Hepatic stellate cell (primary cell): ENCODE measurements at places on chromosomes 5 and 9.

- DNase-seq: no peak
Observed at GRCh38 chr9:94076557-94076956, 7.7 kb upstream of the PTPDC1 start.

- DNase-seq: peak; percentile 28
Observed at GRCh38 chr9:94772639-94773303, 46.3 kb downstream of the AOPEP start.

DNA sequence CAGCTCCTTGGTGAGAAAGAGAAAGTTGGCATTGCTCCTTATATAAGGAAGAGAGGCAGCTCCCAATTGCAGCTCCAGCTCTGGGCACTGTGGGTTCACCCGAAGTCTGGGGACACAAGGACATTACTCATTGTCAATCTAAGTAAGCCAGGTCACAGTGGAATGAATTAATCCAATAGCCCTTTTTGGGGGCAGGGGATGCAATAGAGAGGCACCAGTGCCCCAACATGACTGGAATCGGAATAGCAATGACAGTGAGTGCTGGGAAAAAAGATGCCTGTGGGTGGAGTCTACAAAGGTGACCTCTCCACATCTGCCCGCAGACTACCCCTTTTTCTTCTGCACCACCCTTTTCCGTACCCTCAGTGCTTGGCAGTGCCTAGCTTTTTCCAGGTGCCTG, 11.1 kb upstream of the NEUROG1 start:
- no peak for DNase-seq

DNA sequence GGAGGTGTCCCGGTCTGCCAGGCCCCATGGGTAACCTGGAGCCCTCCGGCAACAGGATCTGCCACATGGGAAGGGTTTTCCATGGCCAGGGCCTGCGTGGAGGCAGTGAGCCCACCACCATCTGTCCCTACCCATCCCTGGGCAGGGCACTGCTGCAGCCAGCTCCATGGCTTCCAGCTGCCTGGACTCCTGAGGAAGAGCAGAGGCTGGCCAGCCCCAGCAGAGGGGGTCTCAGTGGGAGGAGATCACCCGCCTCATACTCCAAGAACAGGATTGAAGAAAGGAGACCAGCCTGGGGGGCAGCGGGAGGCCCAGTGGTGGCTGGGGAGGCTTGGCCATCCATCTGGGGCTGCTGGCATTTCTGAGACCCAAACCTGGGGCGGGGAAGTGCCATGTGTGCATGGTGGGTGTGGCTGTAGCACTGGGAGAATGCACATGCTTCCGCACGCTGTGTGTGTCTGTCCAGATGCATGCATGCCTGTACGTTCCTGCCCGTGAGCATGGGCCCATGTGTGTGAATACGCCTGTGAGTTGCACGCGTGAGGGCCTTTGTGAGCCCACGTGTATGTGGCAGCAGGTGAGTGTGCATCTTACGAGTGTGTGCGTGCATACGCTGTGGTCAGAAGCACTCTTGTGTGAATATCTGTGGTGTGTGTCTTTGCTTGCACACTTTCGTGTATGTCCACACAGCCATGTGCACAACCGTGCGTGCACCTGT, 78.5 kb downstream of the LMX1B start:
- DNase-seq: no peak

GRCh38 chr9:7780261-7780988, 19.2 kb downstream of the DMAC1 start:
- DNase-seq: no peak

DNA sequence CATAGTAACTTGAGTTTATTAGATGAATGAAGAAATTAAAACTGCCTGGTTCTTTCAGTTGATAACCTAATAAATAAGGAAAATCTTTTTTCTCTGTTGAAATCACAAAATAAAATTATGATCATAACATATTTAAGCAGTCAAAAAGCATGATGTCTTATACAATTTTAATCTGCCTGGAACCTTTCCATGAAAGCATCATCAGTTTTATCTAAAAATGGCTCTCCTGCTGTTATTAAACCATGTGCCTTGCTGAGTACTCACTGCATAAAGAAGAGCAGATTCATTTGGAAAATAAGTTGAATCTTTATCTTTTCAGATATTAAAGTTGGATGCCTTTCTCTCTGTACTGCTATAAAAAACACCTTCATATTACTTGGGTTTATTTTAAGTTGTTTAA, 148.8 kb downstream of the SLC24A2 start:
- no peak for DNase-seq

DNA sequence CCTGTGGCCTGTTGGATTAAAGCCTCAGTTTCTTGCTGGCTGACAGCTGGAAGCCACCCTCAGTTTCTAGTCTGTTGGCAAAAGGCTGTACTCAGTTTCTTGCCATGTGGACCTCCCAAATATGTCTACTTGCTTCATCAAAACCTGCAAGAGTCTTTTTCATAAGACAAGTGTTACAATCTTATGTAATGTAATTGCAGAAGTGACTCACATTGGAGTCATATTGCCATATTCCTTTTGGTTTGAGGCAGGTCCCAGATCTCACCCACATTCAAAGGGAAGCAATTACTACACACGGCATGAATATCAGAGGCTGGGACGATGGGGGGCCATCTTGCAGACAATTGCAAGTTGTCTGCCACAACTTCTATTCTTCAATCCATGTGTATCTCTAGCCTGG, 286.7 kb upstream of the IL12B start:
- DNase-seq: no peak

DNA sequence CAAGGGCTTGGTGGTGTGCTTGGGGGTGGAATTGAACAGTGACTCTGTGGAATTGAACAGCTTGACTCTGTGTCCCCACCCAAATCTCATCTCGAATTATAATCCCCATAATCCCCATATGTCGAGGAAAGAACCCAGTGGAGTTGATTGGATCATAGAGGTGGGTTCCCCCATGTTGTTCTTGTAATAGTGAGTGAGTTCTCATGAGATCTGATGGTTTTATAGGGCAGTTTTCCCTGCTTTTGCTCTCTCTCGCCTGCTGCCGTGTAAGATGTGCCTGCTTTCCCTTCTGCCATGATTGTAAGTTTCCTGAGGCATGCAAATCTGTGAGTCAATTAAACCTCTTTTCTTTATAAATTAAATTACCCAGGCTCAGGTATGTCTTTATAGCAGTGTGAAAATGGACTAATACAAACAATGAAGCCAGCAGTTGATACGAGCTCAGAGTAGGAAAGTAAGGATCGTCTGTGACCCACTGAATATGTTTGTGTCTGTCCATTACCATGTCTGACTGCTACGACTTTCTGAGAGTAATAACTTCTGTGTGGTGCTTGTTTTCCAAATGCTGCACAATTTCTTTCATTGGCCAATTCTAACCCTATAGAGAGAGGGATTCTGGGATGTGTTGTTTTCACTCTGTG, 17.9 kb upstream of the RICTOR start:
- DNase-seq: no peak

DNA sequence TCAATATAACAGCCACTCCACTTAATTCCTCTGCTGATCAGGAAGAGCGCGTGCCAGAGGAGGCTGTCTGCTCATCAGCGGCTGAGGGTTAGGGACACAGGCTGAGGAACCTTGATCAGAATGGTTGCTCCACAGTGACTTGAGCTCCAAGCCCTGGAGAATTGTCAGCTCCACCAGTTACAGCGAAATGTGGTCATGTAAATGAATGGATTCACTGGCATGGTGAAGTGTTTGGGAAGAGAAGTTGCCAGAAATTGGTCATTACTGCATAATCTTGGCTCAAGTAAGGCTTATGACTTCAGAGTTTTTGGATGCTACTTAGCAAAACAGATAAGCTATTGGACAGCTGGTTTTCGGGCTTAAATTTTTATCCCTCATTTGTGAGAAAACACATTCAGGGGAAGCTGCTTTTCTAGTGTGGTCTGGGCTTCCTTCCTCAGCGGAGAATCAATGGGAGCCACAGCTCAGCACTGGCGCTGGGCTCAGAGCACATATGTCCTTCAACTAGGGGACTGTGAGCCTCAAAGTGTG, 65.0 kb downstream of the PRRT1B start:
- DNase-seq: no peak

- DNase-seq: no peak
Observed at GRCh38 chr5:154242442-154242841, 51.9 kb downstream of the GALNT10 start.

DNA sequence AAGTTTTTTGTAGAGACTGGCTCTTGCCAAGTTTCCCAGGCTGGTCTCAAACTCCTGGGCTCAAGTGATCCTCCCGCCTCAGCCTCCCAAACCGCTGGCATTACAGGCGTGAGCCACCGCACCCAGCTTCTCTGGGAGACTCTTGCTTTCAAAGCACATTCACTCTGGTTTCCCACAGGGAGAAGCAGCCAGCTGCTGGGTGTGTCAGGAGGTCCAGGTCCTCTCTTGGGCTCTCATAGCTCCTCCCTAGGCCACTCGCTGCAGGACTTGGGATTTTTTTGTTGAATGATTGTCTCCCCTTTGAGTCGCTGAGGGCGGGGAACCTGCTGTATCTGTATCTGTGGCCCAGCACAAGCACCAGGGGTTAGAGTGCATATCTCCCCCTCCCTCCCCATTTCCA, 68.4 kb upstream of the RAPGEF1 start:
- no peak for DNase-seq

GRCh38 chr5:139600336-139600949, 39.3 kb downstream of the UBE2D2 start:
- peak; percentile 53 for DNase-seq

DNA sequence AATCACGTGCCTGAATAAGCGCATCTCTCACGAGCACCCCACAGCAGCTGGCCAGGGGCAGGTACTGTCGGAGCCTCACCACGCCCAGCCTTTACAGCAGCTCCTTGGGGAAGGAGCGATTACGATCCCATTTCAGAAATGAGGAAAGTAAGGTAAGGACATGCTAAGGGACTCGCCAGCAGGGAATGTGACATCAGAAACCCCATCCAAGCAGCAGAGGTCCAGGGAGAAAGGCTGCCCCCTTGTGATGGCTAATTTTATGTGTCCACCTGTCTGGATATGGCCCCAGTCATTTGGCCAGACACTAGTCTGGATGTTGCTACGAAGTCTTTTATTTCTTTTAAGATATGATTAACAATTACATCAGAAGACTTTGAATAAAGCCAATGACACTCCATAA, 77.3 kb downstream of the UBE2QL1 start:
- DNase-seq: no peak

GRCh38 chr5:133299021-133299420, 247.2 kb downstream of the HSPA4 start:
- DNase-seq: no peak

DNA sequence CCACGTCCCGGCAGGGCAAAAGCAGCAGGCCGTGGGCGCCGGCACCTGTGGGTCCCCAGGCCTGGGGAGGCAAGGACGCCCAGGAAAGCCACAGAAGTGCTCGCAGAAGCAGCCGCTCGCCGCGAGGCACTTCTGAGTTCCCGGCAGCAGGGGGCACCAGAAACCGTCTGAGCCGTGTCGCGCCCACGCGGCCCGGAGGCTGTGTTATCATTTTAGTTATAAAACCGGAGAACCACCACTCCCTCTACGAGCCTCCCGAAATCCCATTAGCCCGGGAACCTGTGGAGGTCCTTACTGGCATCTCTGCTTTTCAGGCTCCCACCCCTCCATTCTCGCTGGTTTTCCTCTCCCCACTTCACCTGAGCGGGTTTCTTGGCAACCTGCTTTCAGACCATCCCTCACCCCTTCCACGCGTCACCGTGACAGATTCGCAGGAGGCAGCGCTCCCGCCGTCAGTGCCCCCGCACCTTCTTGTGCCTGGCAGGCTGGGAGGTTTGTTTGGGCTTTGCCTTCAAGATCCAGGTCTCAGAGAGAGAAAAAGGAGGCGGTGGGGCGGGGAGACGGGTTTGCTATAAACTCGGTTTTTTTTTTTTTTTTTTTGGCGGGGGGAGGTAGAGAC, 2.3 kb downstream of the GDNF start:
- peak; percentile 86 for DNase-seq

GRCh38 chr9:132384376-132384775, 22.3 kb downstream of the TTF1 start:
- DNase-seq: no peak

DNA sequence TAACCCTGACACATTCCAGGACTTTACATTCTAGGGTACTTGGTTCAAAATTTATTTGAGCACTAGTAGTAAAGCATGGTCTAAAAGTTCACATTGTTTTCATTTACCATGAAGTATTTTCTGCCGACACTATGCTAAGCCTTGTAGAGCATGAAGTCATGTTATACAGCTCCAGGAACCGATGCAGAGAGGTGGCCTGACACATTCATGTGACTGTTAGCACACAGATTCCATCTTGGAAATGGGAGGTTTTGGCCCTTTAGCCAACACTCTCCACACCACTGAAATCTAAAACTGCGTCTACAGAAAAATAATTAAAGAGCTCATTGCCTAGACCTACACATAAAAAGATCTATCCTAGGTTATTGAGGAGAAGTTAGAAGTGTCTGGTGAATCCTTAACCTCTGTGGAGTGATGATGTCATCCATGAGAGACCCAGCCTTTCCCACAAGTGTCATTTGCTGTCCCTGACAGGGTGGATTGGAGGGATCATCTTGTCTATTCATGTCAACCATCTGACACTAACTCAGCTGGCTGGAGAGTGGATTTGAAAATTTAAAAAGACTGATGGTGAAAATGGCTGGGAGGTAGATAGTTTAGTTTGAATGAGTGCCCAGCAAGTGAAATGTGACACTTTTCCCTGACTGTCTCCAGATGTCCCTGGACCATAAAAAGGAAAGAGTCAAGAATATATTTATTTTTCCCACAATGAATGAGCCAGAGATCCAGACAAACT, 1.3 kb downstream of the RANBP3L start:
- no peak for DNase-seq

- DNase-seq: no peak
Observed at GRCh38 chr5:39331861-39332381, 32.4 kb downstream of the C9 start.

- no peak for DNase-seq
Observed at GRCh38 chr5:67353500-67354450, 157.2 kb upstream of the CD180 start.
